Activated CD4-positive, alpha-beta memory T cell treated with anti-CD3 and anti-CD28 coated beads, Interleukin-2, amount 10 ng/mL, durations not matched to agents 7 days and 5 days (primary cell): ENCODE measurements at places on chromosomes 2 and 18. TPM values are rescaled to one million over a fixed set of nuclear protein-coding genes. Genes with fewer than 3 reads are reported as not detected.

DNA sequence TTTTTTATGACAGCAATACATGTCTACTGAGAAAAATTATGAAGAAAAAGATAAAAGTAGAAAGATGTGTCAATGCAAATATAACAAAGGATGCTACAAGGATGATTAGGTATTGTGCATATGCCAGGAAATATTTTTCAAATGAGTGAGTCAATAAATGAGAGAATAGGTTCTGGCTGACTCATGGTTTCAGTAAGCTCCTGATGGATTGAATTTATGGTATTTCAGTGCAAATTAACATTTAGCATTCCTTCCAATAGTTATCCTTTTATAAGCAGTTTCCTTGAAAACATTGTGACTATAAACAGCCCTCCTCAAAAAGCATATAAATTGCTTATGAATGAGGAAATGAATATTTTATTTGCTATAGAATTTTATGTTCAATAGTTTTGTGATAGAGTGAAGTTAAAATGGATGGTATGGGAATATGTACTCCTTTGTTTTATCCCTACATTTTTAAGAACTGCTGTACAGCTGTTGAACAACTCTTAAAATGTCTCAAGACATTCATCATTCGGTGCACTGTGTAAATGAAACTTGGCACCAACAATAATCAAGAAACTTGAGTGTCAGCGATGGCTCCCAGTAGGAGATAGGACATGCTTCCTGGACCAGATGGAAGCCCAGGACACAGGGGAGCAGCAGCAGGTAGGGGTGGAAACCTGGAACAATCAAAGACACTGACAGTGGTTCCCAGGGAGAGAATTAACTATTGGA lies 144.7 kb downstream of the PMAIP1 start:
- H3K36me3 ChIP-seq = no peaks in the 10 kb centered on the region
- H3K4me1 ChIP-seq = no peaks in the 10 kb centered on the region
- DNase-seq = no peak
- H3K27ac ChIP-seq = no peak overlapping the region
- H3K27me3 ChIP-seq = no peaks in the 10 kb centered on the region
- H3K4me3 ChIP-seq = no peak overlapping the region

- no peak overlapping the region for H3K4me3 ChIP-seq
- no peaks in the 10 kb centered on the region for H3K36me3 ChIP-seq
- no peak for DNase-seq
- H3K27me3 ChIP-seq = no peaks in the 10 kb centered on the region
- no peak overlapping the region for H3K27ac ChIP-seq
- no peaks in the 10 kb centered on the region for H3K4me1 ChIP-seq
These were observed 86.7 kb downstream of the L3MBTL4 start for GRCh38 chr18:6327895-6328620.

- no peaks in the 10 kb centered on the region for H3K27me3 ChIP-seq
- H3K36me3 ChIP-seq = peaks cover 65% of the 10 kb centered on the region
- DNase-seq = no peak
- H3K4me1 ChIP-seq = peaks cover 57% of the 10 kb centered on the region
These were observed 1.8 kb downstream of the DPP4 start for GRCh38 chr2:162072181-162072702.

GRCh38 chr18:59986139-59986538 lies 86.3 kb downstream of the PMAIP1 start:
- H3K27me3 ChIP-seq = peaks cover 12% of the 10 kb centered on the region
- no peaks in the 10 kb centered on the region for H3K36me3 ChIP-seq
- no peak overlapping the region for H3K4me3 ChIP-seq
- H3K4me1 ChIP-seq = no peaks in the 10 kb centered on the region

DNA sequence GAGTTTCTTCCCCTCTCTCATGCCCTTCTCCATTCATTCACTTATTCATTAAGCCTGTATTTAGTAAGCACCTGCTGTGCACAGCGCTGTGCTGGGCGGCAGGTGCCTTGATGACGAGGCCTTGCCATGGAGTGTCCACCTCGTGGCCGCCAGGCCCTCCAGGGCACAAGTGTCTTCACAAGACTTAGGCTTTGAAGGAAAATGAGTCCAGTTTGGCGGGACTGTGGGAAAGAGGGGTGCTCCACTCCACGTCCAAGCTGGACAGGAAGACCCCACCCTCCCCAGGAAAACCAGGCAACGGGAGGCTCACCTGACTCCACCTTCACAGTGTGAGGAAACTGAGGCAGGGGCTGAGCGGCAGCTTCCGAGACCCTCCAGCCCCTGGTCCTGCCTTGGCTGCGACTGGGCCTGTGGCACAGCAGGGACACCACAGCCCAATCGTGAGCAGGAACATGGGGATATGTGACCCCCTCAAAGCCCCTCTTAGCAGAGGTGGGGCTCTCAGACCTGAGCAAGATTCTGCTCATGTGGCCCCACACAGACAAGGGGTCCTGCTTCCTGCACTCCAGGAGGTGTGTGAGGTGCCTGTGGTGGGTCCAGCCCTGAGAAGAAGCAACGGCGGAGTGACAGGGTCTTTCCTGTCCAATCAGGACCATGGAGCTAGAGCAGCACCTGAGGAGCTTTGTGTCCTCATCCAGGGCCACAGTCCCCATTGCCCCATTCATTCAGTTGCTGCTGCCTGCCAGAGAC lies 110.3 kb upstream of the ODC1 start:
- H3K36me3 ChIP-seq = no peaks in the 10 kb centered on the region
- H3K4me1 ChIP-seq = peaks cover 7% of the 10 kb centered on the region
- no peaks in the 10 kb centered on the region for H3K27me3 ChIP-seq
- no peak for DNase-seq

- H3K36me3 ChIP-seq = no peaks in the 10 kb centered on the region
- H3K4me3 ChIP-seq = no peak overlapping the region
- H3K27me3 ChIP-seq = peaks cover 13% of the 10 kb centered on the region
- DNase-seq = no peak
These were observed 227.6 kb downstream of the SEPTIN10 start for GRCh38 chr2:109386004-109386695.

Gene MTIF2
- 25.6 TPM for total RNA-seq
